Airway epithelial cell (primary cell): ENCODE measurements at places on chromosomes 13 and 19. TPM values are rescaled to one million over a fixed set of nuclear protein-coding genes. Genes with fewer than 3 reads are reported as not detected.

ZNF416 gene
- total RNA-seq, result 4.8 and 5.1 TPM in 2 replicates

SPACA4 gene
- not detected in 2 replicates for total RNA-seq

ONECUT3 gene
- total RNA-seq, result 0.28 TPM in 2 replicates

GAMT gene
- total RNA-seq, result 28.4 and 31.1 TPM in 2 replicates

OR10H1 gene
- 0.21 TPM in 1 of 2 replicates, not detected in the other for total RNA-seq

TNFSF13B gene
- total RNA-seq, result 0.14 TPM in 1 of 2 replicates, not detected in the other

PLPP2 gene
- total RNA-seq, result 56.1 and 62.1 TPM in 2 replicates

PDX1 gene
- total RNA-seq, result not detected in 2 replicates

PCDH17 gene
- not detected in 2 replicates for total RNA-seq

MYBPC2 gene
- not detected in 2 replicates for total RNA-seq

PDE4A gene
- 0.09 and 0.71 TPM in 2 replicates for total RNA-seq

TEX26 gene
- not detected in 2 replicates for total RNA-seq

OR7D2 gene
- not detected in 2 replicates for total RNA-seq

PLIN5 gene
- total RNA-seq, result 0.14 TPM in 1 of 2 replicates, not detected in the other

FXYD3 gene
- 517 and 658 TPM in 2 replicates for total RNA-seq

LGALS4 gene
- 0.35 TPM in 1 of 2 replicates, not detected in the other for total RNA-seq

LRP3 gene
- total RNA-seq, result 17.4 and 23.1 TPM in 2 replicates

SHD gene
- total RNA-seq, result not detected in 2 replicates

LILRB5 gene
- not detected in 2 replicates for total RNA-seq

KIR2DL4 gene
- total RNA-seq, result not detected in 2 replicates

LRG1 gene
- total RNA-seq, result 0.09 and 0.56 TPM in 2 replicates

TMIGD2 gene
- total RNA-seq, result not detected in 2 replicates

ZNF585A gene
- 6.3 and 10.5 TPM in 2 replicates for total RNA-seq

ATXN8OS gene
- total RNA-seq, result not detected in 2 replicates

ERICH6B gene
- total RNA-seq, result not detected in 2 replicates

MIDN gene
- total RNA-seq, result 32.7 and 52.6 TPM in 2 replicates

CEACAM3 gene
- total RNA-seq, result not detected in 2 replicates

KLK10 gene
- total RNA-seq, result 183 and 202 TPM in 2 replicates

TNNT1 gene
- total RNA-seq, result 12.3 and 18.7 TPM in 2 replicates

LAIR2 gene
- not detected in 2 replicates for total RNA-seq

ZIM2 gene
- total RNA-seq, result not detected in 2 replicates

KIR2DL1 gene
- total RNA-seq, result not detected in 2 replicates

MEF2B gene
- total RNA-seq, result 0.93 TPM in 1 of 2 replicates, not detected in the other

PRTN3 gene
- total RNA-seq, result 0.49 TPM in 1 of 2 replicates, not detected in the other

ZNF726 gene
- total RNA-seq, result 3.0 and 3.1 TPM in 2 replicates
